ENCODE measurements at places on chromosomes 11 and 22.

DNA sequence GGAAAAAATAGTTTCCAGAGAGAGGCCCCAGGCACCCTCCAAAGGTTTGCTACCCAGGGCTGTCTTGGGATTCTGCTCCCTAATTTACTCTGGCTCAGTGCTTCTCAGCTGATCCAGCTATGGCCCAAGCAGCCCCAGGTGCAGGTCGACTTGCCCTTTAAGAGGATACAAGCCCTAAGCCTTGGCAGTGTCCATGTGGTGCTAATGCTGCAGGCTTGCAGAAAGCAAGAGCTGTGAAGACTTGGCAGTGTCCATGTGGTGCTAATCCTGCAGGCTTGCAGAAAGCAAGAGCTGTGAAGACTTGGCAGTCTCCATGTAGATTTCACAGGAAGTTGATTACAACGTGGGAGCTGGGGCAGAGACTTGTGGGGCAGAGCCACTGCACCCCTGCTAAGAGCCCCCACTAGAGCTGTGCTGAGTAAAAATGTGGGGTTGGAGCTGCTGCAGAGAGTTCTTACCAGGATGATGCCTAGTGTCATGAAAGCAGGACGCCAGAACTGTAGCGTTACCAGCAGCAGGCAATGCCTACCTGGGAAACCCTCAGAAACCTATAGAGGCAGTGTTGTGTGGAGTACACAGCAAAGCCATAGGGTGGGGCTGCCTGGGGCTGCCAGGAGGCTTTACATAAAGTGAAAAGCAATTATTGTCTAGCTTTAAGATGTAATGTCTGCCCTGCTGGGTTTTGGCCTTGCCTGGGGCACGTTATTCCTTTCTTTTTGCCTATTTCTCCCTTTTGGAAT is 16.1 kb upstream of the OR52K1 start:
- DNase-seq, result peak; percentile 41

DNA sequence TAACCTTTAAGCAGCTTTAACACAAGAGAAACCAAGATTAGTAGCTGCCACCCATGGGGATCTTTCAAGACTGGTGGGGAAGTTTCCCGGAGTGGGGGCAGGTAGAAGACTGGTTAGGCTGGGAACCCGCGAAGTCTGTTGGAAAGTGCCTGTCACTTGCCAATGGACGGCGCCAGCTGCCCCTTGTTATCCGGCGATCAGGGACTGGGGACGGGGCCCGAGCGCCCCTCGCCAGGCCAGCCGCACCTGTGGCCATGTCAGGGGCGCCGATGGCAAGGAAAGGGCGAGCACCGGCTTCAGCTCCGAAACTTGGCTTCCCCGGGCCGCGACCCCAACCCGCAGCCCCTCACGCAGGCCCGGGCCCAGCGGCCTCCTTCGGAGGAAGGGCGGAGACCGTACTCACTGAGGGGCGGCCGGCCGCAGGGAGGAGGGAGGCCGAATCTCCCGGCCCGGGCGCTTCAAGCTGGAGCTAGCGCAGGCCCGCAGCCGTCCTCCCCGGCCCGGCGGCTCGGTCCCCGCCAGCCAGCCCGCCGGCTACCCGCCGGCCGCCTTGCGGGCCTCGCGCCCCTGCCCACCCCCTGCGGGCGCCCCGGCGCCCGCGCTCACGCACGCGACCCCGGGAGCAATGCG is 539 bp downstream of the EIF4ENIF1 start:
- DNase-seq, result peak; percentile 66

- no peak for DNase-seq
Observed at GRCh38 chr11:117256573-117256972, 24.1 kb downstream of the RNF214 start.

DNA sequence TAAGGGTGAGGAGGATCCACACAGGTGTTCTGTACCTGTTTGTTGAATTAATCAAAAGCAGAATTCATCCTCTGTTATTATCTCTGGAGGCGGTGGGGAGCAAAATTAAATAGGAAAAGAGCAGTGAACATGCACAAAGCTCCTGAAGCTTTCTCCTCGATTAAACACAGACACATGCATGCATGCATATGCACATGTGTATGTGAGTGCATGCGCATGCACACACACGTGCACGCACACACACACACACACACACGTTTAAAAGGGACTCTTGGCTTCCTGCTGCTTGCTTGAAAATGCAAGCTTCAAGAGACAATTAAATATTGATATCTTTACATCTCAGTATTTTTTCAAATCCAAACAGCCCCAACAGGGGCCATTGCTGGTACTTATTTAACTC is 462.1 kb downstream of the BUD13 start:
- DNase-seq, result no peak

DNA sequence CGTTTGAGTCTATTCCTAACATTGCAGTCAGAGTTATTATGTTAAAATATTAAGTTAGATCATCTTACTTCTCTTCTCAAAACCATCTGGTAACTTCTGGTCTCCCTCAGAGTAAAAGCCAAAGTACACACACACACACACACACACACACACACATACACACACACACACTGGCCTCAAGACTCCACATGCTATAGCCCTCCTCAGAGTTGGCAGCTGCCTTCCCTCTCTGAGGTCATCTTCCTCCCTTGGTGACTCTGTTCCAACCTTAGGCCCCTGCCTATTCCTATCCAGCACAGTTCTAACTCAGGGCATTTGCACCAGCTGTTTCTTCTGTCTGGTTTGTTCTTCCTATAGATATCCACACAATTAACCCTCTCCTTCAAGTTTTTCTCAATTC is 272.0 kb upstream of the SESN3 start:
- no peak for DNase-seq

DNA sequence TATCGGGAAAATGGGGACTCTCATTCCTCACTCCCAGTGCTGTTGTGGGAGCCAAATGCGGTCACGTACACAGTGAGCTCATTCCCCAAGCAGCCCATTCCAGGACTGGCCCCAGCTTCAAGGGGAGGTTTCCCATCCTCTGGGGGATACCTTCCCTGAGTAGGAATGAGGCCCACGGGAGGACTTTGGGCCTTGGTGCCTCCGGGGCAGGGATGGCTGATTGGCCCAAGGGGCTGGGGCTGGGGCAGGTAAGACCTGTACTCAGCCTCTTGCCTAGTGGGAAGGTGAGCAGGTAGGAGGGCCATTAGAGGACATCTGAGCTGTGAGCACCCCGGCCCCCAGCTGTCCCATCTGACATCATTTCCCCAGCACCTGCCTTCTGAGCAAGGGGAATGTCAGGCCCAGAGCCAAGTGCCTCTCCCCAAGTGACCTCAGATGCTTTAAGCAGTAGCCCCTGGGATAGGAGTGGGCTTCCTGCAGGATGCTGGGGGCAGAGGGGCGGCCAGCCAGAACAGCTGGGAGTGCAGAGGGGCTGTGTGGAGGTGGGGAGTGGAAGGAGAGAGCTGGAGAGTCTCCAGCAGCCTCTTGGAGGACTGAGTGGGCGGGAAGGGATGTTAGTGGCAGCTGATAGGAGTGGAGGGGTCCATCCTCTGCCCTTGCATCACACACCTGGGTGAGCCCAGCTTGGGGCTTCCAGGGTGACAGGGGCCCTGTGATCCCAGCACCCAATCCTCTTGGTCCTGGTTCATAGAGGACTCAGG is 58.4 kb downstream of the CD82 start:
- DNase-seq, result peak; percentile 5

GRCh38 chr11:126175393-126175792 is 36.1 kb downstream of the RPUSD4 start:
- DNase-seq, result no peak

Data from hepatocyte (in vitro differentiated cells).